ENCODE measurements at places on chromosomes 4 and X.

DNA sequence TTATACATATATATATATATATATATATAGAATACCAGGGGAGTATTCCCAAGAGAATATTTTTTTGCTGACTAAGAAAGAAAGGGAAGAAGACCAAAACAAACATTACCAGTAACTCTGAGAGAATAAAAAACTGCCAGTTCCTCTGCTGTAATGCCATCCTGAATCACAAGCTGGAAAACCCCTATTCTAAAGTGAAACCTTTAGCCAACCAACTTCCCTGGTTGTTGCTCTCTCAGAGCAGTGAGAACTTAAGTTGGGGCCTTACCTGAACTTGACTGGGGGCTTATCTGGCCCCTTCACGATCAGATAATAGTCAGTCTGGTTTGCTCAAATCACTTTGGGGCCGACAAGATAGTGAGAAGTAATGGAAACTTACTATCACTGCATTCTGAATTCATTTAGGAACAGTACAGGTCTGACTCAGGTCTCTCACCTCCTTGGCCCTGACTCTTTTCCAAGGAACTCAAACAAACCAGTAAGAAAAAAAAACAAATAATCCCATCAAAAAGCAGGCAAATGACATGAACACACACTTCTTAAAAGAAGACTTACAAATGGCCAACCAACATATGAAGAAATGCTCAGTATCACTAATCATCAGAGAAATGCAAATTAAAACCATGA, 62.5 kb downstream of the CD40LG start:
- DNase-seq, result no peak

GRCh38 chrX:108666101-108666500, 70.3 kb downstream of the IRS4 start:
- no peak for DNase-seq

DNA sequence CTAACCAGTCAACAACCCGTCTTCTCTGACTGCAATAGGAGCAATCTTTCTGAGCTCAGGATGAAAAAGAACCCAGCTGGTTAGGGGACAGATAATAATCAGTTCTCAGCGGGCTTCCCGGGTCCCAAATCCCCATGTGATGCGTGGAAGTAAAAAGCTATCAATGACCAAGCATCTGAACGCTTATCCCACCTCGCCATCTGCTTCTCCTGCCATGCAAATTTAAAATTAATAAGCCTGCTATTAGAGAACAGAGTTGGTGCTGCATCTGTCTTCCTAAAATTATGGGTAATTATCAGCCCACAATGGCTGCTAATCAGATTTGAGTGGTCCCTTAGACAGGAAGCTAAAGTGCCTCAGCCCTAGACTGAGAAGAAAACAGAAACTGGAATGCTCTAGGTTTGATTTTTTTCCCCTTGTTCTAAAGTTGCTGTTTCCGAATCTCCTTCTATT, 37.5 kb downstream of the AFAP1 start:
- DNase-seq, result no peak

- DNase-seq, result no peak
These were observed 25.6 kb upstream of the ABCB7 start for GRCh38 chrX:75181721-75182120.

DNA sequence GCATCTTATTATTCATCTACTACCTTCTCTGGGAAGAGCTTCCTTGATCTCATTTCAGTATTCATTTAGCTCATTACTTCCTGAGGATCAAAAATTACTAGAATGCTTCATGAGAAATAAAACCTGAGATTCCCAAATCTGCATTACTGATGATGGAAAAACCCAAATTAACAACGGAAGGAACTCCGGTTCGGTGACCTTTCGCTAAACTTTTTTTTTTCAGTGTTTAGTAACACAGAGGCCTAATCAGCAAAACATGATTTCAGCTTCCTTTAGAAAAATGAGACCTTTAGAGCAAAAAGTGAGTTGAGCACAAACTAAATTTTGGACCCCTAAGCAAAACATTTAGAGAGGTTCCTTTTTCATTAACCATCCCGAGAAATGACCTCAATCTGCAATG, 229.2 kb downstream of the MAML3 start:
- no peak for DNase-seq

GRCh38 chr4:15870079-15870478, 68.5 kb downstream of the FGFBP1 start:
- no peak for DNase-seq

DNA sequence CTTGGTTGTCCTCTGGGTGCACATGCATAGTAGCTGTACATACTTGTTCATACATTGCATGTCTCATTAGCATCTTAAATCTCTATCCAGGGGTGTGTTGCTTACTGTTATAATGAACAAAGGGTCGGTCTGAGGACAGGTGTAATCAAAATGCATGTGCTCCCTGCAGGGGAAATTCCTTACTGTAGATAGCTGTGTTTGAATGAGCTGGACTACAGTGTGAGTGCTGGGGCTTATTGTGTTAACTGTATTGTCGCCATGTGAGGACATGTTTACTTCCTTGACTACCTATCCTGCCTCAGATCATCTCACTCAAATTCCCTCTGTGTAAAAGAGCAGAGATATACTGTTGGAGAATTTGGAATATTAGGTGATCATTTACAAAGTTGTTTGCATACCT, 98.7 kb downstream of the KLHL34 start:
- no peak for DNase-seq

DNA sequence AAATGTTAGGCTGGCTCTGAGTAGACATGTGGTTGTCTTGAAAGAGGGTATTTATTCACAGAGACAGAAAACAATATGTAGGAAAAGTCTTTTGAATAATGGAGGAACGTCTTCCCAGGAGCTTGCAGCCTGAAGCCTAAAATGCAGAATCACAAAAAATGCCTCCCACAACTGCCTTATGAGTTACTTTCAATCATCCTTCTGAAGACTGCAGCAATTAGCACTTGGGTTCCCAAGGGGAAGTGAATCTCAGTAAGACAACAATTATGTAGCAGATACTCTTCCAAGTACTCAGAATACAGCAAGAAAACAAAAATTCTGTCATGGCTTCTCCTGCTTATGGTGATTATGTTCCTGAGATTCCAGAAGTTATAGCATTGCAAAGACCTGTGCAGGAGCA, 166.6 kb upstream of the TBL1X start:
- DNase-seq, result no peak

DNA sequence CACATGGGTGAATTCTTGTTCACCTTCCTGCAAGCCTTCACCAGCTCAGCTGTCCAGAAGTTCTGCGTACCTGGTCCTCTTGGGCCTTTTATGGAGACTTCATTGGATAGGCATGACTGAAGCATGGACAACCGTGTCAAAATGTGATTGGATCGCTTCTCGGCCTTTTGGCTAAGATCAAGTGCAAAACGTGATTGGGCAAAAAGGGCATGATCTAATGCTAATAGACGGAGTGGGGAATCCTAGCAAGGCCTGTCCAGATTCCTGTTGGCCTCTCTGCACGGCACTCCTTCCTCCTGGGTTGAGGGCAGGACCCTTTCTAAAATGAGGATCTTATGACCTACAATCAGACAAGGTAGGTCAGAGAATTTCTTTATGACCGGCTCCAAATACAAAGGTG, 24.9 kb downstream of the PRDX4 start:
- no peak for DNase-seq

GRCh38 chr4:31645236-31645635, 925.1 kb downstream of the PCDH7 start:
- no peak for DNase-seq

DNA sequence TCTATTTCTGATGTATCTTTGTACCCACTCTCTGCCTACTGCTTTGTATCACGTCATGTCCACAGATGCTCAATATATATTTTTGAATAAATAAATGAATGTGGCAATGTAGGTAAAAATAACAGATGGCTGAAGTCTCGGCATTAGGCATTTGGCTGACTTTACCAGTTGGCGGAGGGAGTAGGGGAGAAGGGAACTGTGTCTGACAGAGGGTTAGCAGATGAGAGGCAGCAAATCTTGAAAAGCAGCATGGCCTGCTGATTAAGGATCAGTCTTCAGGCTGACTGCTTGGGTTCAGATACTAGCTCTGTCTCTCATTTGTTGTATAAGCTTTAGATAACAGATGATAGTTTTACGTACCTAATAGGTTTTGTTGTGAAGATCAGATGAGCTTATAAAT, 31.9 kb upstream of the RASGEF1B start:
- no peak for DNase-seq

DNA sequence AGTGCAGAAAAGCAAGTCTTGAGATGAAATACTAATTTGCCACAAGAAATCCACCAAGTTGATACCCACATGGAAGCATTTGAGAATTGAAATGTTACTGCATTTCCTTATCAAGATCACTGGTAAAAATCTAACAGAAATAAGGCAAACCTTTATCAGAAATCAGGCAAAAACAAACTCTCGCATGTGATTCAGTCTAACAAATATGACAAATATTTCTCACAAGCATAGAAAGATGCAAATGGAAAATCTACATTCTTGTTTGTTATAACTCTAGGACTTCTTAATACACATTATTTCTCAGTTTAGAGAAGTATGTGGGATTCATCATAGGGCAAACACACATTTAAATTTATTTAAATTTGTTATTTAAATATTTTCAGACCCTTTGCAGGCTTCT, 52.9 kb downstream of the TXK start:
- DNase-seq, result no peak

- DNase-seq, result peak; percentile 25
These were observed 468 bp downstream of the ZMYM3 start for GRCh38 chrX:71253253-71254091.

- DNase-seq, result no peak
These were observed 144.2 kb downstream of the PDLIM5 start for GRCh38 chr4:94595880-94596483.

DNA sequence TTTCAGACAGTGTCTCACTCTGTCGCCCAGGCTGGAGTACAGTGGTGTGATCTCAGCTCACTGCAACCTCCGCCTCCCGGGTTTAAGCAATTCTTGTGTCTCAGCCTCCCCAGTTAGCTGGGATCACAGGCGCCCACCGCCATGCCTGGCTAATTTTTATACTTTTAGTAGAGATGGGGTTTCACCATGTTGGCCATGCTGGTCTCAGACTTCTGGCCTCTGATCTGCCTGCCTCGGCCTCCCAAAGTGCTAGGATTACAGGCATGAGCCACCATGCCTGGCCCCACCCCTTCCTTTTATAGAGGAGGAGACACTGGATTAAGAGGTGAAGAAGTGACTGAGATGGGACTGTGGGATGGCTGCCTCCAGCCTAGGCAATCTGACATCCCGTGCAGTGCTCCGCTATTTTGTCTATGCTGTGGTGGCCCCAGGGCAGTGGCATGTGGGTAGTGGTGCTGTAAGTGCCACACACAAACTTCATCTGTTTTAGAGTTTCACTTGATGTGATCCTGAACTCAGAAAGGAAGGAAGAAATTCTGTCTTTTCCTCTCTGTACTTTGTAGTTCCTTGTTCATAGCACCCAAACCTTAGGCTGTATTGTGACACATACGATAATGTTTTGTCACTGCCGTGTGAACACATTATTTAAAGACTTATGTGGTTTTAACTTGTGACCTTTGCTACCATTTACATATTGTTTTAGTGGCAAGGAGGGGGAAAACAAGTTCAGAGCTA, 48.9 kb downstream of the FNIP2 start:
- DNase-seq, result no peak

DNA sequence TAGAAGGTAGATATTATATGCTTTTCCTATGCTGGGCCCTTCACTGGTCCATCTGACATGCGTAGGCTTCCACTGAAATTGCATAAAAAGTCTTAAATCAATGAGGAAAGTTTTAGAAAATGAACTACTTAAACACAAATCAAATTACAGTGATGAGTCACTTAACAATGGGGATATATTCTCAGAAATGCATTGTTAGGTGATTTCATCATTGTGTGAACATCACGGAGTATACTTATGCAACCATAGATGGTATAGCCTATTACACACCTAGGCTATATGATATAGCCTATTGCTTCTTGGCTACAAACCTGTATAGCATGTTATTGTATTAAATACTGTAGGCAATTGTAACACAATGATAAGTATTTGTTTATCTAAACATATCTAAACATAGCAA, 10.3 kb downstream of the STAP1 start:
- DNase-seq, result no peak

GRCh38 chrX:110168585-110168984, 149.3 kb downstream of the AMMECR1 start:
- DNase-seq, result no peak

- DNase-seq, result no peak
These were observed 443.0 kb upstream of the GALNT7 start for GRCh38 chr4:172725581-172725980.

DNA sequence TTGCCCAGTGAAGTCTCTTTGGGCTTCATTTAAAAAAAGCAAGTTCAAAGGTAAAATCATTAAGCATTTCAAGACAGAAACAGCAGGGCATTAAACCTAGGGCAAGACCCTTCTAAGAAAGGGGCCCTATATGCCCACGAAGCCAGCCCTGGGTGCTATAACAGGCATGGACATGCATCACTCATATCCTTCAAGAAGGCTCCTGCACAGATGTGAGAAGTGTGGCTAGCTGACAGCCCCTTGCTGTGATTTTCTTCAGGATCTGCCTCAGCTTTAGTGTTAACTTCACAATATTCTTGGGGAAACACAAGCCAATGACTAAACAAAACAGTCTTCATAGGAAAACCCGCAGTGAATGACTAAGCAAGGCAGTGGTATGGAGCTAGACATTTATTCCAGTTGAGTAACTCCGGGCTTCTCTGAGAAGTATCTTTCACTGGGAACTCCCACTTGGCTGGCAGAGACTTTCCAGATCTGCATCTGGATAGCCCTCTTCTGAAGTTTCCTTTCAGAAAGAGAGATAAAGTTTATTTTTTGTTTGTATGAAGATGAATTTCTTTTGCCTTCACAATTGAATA, 11.9 kb upstream of the MAOA start:
- no peak for DNase-seq

- DNase-seq, result no peak
These were observed 191.0 kb upstream of the EMCN start for GRCh38 chr4:100708776-100709175.

- no peak for DNase-seq
These were observed 890 bp upstream of the NAP1L5 start for GRCh38 chr4:88698519-88698918.

DNA sequence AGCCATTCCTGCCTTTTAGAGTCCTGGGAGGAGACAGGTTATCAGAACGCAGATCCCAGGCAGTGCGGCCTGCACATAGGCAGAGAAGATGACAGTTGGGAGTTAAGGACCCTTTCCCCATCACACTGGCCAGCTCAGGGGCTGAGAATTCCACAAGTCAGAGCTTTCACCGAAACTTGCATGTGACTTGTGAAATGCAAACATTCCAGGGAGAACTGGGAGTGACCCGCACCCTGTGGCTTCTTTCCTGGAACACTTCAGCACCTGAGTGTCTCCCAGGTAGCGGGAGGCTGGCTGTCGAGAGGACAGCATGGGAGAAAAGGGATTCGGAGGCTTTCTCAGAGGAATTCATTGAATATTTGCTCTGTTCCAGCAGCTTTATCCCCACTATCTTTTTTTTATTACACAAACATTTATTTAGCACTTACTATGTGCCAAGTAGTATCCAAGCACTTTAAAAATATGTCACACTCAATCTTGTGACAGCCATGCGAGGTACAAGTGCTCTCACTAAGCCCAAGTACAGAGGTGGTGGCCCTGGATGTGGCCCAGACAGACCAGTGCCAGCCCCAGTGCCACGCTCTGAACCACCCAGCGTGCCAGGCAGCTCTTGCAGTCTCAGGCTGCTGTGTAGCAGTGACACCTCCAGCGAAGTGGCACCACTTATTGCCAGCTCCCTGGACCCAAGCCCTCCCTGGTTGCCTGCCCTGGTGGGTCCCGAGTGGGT, 100.5 kb downstream of the PHKA2 start:
- no peak for DNase-seq

GRCh38 chr4:47031011-47031678, at the start of gene GABRB1:
TSS of gene GABRB1 (plus strand) at chr4:47031567.
- peak; percentile 6 for DNase-seq

- DNase-seq, result no peak
These were observed 31.5 kb upstream of the RAPGEF2 start for GRCh38 chr4:159071178-159071968.

- no peak for DNase-seq
These were observed 34.1 kb upstream of the CLDN24 start for GRCh38 chr4:183356173-183356830.

Measured in C1 segment of cervical spinal cord (tissue), 14 donors.